ENCODE measurements at places on chromosomes 5 and 9.

GRCh38 chr9:13478160-13478559, 198.7 kb upstream of the MPDZ start:
- no peak for DNase-seq

- no peak for DNase-seq
Observed at GRCh38 chr9:109934136-109934856, 154.3 kb downstream of the PALM2AKAP2 start.

- no peak for DNase-seq
Observed at GRCh38 chr5:25573691-25574090, 928.9 kb upstream of the CDH10 start.

- DNase-seq: no peak
Observed at GRCh38 chr9:93437996-93438395, 13.5 kb upstream of the FAM120A start.

DNA sequence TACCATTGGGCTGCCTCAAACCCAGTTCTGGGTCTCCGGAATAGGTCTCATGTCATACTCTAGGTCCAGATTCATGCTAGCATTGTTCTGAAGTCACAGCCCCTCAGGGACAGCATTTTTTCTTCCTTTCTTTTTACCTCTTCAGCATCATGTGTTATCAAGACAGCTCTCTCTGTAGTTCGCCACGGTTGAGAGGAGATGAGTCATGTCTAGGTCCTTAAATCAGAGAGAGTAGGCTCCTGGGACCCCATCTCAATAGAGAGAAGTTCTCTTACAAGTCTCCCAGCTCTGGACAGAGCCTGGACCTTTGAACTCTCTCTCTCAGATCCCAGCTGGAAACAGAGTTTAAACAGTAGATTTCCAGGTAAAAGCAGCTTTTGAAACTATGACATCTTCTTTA, 332.4 kb upstream of the CD180 start:
- DNase-seq: no peak

- no peak for DNase-seq
Observed at GRCh38 chr9:109016132-109016531, 2.8 kb upstream of the CTNNAL1 start.

- no peak for DNase-seq
Observed at GRCh38 chr5:57411982-57412381, 70.6 kb downstream of the ACTBL2 start.

DNA sequence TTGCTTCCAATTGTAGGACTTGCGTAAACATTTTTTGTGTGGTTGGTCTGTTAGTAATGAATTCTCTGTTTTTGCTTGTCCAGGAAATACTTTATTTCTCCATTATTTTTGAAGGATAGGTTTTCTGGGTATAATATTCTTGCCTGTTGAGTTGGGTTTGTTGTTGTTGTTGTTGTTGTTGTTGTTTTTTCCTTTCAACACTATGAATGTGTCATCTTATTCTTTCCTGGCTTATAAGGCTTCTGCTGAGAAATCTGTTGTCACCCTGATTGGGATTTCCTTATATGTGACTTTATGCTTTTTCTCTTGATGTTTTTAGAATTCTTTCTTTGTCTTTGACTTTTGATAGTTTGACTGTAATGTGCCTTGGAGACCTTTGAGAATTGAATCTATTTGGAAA, 39.8 kb downstream of the SLF1 start:
- no peak for DNase-seq

DNA sequence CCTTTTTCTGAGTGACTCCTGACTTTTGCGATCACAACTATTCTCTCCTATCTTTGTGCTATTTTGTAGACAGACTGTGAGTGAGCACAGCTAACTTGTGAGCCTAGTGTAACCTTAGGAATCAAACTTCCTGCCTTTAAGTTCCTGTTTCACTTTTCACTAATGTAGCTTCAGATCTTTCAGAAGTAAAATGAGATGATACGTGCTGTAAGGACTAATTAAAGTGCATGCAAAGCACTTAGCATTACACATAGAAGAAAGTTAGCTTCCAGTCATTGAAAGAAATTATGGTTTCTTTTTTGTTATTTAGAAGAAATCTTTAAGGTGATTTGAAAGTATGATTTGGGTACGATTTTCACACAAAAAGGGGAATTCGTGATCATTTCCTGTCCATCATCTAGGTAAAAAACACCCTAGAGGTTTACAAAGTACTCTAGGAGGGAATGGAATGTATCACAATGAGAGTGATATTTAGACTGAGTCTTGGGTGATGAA, 122.7 kb downstream of the ST8SIA4 start:
- DNase-seq: no peak

DNA sequence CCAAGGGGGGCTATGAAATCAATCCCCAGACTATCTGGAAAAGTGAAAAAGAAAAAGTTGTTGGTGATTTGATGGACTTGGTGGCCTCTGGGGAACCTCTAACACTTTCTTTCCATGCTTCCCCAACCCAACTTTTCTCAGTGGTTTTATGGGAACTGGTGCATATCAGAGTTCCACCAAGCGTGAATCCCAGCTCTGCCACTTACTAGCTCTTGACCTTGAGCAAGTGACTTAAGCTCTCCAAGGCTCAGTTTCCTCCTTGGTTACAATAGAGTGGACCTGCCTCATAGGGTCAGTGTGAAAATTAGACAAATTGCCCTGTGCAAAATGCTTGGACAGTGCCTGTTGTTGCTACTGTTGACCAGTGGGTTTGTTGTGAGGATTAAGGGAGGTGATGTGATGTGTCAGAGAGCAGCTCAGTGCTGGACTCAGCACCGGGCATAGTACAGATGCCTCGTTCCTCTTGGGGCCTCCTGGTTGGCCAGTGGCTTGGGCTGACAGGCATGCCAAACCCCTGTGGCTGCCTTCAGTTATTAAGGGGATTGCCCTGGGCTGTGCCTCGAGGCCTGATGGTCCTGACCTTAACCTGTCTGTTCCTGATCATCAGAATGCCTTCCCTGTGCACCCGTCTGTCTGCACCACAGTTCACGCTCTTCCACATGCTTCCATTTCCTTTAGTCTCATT, 49.3 kb downstream of the COL15A1 start:
- no peak for DNase-seq

- no peak for DNase-seq
Observed at GRCh38 chr9:88256216-88256615, 117.9 kb upstream of the SPATA31C2 start.

DNA sequence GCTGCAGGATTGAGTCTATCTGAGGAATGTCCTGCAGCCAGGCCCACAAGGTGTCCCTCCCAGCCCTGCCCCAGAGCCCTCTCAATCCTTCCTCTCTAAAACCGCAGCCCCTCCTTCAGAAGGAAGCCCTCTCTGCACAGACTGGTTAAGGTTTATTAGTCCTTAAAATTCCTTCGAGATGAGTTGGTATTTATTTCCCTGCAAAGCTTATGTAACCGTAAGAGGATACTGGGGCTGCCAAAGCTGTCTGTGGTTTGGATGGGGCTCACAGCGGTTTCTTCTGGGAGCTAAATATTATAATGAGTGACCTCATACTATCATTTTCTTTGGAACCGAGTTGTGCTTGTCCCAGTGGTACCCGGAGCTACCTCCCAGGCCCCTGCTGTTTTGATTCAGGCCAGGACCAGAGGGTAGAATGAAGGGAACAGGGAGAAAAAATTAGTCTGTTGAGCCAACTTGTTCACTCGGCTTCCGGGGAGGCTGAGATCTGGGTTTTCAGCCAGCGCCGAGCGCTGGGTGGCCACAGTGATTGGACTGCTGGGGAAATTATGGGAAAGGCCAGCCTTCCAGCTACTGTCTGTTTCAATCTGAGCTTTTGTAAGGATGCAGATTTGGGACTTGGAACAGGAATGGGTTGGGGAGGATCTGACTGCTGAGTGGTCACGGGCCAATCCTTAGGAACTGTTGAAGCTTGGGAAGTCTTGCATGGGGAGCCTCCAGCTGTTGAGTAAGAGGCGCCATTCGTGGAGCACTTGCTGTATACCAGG, 107.5 kb downstream of the NDFIP1 start:
- no peak for DNase-seq

DNA sequence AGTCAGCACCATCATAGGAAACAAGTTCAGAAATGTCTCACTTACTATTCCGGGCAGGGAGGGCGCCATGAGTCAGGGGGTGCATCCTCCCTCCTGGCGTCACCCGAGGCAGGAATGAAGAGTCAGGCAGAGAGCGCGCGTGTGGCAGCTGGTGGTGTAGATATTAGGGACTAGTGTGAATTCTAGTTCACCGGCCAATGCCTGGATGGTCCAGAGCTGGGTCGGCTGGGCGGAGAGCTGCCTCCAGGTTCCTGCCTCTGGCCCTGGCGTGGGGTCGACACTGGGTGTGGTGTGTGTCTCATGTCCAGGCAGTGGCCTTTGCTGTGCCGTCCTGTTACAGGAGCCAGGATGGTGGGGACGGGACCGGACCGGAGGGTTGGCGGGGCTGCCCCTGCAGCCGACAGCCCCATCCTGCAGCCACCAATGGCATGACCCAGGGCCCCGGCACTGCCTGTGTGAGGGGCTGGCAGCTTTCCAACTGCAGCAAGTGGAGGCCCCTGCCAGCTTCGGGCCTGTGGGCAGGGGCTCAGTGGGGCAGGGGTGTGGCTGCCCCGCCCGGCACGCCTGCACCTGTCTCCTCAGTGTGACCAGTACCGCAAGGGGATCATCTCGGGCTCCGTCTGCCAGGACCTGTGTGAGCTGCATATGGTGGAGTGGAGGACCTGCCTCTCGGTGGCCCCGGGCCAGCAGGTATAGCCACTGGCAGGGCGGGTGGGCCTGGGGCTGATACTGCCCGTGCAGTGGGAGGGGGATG, 9.1 kb downstream of the DIPK1B start:
- peak; percentile 54 for DNase-seq

- no peak for DNase-seq
Observed at GRCh38 chr5:7576023-7576715, 180.2 kb downstream of the ADCY2 start.

- DNase-seq: peak; percentile 43
Observed at GRCh38 chr5:61768692-61769281, 436.7 kb downstream of the ZSWIM6 start.

DNA sequence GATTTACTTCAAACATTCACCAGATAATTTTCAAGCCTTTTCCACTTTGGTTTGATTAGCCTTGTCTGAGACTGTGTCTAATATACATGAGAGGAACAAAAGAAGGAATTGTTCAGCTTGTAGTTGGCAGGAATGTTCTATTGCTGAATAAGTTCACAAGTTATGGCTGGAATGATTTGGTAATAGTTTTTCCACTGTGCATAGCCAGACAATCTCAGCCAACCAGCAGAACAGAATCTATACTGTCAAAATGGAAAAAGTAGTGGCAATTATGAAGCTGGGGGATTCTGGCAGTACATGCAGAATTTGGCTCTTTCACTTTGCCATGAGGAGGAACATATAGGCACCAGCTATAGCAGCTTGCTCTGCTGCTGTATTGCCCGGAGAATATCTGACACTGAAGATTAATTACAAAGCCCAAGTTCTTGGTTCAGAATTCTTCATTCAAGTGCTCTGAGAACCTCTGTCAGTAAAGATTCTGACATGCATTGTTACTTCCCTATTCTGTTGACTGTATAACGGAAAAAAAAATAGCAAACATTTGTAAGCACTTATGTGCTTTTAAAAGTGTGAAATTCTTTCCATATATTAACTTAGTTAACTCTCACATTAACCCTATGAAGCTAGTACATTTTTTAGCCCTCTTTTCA, 150.6 kb downstream of the PRR16 start:
- no peak for DNase-seq

GRCh38 chr5:79236362-79236969, 535 bp downstream of the JMY start:
- peak; percentile 37 for DNase-seq
